ENCODE measurements at places on chromosomes 13 and 19.

DNA sequence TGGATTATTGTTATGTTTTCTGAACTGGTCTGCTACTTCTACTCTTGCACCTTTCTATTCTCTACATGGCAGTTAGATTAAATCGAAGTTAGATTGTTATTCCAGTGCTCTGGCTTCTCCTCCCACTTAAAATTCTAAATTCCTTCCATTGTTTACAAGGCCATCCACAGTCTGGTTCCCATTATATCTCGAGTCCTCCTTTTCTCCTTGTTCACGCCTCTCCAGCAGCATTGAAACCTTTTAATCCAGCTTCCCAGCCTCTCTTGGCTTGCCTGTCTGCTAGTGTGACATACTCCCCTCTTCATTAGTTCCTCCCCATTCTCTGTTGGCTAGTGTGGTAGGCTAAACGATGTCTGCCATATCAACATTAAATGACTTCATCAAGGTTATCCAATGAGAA is 54.5 kb downstream of the DNAJC15 start:
- no peak for DNase-seq

DNA sequence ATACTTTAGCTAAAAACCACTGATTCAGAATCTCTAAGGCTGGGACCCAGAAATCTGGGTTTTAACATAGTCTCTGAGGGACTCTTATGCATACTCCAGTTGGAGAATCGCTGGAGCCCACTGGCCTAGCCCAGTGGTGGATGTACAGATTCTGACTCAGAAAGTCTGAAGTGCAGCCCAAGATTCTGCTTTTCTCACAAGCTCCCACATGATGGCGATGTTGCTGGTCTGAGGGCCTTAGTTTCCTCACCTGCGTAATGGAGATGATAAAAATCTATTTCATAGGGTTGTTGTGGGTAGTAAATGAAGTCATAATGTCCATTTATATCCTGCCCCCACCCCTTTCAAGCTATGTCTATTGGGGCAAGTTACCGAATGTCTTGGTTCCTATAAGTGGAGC is 7.7 kb upstream of the CDADC1 start:
- DNase-seq, result no peak

DNA sequence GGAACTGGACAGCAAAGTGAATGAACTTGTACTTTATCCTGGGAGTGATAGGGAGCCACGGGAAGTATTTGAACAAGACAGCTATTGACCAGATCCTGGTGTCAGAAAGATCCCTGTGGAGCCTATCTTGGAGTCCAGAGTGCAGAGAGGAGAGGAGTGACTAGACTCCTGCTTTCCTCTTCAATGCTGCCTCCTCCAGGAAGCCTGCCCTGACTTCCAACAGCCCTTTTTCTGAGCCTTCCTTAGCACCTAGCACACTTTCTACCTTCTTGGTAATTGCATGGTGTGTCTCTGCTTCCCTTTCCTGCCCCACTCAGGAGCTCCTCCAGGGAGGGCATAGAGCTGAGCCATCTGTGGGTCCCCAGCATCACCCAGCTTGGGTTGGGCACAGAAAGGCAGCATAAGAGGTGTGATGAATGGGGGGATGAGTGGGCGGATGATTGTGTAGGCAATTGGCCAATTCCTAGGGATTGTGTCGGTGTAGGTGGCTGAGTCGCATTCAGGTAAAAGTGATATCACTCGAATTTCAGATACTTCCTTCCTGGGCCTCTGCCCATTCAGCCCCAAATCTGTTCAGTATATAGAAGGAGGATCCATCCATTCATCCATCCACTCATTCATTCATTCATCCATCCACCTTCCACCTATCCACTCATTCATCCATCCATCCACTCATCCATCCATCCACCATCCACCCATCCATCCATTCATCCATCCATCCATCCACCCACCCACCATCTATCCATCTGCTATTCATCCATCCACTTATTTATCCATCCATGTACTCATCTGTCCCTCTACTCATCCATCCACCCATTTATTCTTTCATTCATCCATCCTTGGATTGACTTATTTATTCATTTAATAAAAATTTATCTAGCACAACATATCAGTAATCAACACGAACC is 26.9 kb downstream of the CYP4F22 start:
- no peak for DNase-seq

DNA sequence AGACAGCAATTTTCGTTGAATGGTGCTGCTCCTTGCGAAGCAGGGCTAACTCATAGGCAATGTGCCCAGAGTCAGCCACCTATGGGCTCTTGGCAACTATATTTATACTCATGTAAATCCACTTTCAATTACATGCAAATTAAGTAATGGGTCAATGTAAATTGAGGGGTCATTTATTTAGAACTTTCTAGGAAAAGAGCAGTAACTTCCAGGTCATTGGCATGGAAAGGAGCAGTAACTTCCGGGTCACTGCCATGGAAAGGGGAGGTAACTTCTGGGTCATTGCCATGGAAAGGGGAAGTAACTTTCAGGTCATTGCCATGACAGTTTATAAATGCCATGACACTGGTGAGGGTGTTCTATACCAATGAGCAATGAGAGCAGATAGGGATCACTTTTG is 11.6 kb downstream of the KLK4 start:
- no peak for DNase-seq

DNA sequence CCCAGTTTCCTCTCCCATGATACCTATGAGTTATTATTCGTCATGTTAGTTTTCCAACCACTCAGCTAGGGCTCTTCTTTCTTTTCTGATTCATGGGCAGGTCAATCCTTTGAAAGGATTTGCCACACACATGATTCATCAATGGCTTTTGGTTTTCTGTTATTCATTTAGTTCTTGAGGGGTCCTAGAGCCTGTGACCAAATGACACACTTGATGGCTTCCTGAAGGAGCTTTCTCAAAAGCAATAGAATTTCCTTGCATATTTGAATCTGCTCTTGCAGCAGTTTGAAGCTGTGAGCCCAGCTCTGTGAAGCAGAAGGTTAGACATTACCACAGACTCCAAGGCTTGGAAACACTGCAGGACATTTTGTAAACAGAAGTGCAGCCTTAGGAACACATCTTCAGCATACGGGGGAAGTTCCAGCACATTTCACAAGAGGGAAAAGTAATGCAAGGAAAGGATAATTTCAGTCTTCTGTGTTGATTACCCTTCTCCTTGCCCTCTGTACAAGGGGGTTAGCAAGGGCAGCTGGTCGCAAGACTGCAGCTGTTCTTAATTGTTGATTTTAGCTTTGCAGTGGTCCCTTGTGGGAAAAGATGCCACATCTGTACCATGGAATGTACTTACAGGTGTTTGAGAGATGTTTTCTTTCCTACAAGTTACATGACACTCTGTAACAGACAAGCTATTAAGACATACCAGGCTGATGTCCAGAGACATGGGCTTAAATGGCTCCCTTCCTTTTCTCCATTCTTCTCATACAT is 338.6 kb downstream of the KCNRG start:
- no peak for DNase-seq

GRCh38 chr13:98390086-98390715 is 186.7 kb downstream of the STK24 start:
- DNase-seq, result no peak

DNA sequence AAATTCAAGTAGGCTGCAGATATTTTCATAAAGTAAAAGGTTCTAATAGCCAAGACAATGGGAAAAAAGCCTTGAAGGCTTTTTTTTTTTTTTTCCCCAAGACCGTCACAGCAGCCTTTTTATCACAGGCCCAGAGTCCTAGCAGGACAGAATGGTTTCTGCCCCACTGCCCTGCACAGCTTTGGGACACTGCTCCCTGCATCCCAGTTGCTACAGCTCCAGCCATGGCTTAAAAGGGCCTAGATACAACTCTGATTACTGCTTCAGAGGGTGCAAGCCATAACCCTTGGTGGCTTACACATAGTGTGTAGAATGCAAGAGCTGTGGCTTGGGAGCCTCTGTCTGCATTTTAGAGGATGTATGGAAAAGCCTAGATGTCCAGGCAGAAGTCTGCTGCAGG is 1362.8 kb downstream of the SLITRK5 start:
- no peak for DNase-seq

DNA sequence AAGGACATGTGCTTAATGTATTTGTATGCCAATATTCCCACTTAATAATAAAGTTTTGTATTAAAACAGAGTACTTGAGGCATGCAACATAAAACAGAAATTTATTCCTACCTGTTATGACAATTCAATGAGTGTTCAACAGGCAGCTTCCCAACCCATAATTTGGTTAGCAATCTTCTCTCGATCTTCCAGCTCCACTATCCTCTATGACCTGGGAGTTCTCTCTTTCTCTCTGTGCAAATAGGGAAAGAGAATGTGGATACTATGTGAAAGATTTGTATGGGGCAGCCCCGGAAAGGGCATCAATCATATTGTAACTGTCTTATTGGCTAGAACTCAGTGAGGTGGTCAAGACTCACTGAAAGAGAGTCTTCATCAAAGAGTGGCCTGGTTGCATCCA is 644.9 kb upstream of the PCDH20 start:
- DNase-seq, result no peak

- DNase-seq, result no peak
Measured at GRCh38 chr19:43674183-43674582, 4.2 kb upstream of the PLAUR start.

GRCh38 chr19:34503531-34504272 is 22.1 kb downstream of the WTIP start:
- no peak for DNase-seq

- no peak for DNase-seq
Measured at GRCh38 chr19:53076984-53077383, 26.2 kb downstream of the ZNF160 start.

DNA sequence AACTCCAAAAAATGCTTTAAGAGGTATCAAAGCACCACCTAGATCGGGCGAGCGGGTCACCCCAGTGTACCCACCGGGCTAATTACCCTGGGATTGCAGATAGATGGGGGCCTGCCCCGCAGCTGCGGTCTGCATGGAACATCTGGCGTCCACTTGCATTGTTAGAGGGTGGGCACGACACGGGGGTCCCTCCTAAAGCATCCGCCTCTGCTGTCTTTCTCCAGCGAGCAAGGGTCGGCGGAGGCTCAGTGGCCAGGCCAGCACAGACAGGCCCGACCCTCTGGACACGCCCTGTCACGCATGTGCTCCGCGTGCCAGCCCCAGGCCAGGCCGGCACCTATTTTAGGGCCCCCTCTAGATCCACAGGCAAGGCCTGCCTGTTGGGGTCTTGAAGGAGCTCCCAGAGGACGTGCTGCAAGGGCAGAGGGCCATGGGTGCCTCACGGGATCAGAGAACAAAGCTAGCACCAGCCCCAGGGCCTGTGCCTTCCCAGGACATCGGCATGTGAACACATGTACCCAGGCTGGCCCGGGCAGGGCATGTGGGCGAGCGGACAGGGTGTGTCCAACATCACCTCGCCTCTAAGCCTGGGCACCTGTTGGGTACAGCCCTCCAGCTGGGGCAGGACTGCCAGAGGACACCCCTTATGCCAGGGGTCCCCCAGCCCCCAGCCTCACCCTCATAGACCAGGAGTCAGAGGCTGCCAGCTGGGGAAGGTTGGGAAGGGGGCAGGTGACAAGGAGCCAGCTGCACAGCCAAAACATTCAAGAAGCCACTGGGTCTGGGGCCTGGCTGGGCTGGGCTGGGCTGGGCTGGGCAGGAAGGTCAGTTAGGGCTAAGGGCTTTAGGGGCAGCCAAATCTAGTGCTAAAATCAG is 35.6 kb upstream of the NANOS3 start:
- DNase-seq, result no peak

DNA sequence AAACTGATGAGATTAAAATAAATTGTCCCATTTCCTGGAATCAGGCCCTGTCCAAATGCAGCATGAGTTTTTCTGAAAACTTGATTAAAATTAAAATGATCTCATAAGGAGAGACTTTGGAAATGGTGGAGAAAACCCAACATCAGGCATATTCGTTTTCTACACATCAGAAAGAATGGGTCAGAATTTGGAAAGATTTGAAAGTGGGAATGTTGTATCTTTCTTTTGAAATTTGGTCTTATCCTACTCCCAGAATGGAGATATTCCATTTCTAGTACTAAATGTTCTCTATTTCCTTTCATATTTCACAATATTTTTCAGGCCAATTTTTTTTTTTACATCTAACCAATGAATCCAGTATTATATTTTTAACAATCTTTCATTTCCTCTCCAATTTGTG is 223.9 kb upstream of the RXFP2 start:
- DNase-seq, result no peak

GRCh38 chr13:106530171-106530851 is 5.2 kb downstream of the EFNB2 start:
- DNase-seq, result no peak

DNA sequence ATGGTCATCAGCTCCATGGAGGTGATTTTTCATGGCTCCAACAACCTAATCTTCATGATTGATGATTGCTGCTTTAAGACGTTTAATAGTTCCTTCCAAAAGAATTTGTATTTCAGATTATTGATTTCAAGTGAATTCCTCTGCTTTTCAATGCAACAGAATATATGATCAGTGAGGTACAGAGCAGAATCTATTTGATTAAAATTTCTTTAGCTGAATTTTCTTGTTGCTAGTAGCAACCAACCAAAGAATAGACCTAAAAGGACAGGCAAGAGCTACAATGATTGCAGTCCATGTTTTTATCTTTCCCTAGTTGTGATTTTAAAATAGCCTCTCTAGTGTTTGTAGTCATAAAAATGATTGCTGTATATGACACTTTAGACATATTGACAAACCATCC is 76.8 kb upstream of the SCEL start:
- DNase-seq, result no peak

GRCh38 chr13:81381560-81381959 is 1040.6 kb upstream of the SPRY2 start:
- DNase-seq, result no peak

DNA sequence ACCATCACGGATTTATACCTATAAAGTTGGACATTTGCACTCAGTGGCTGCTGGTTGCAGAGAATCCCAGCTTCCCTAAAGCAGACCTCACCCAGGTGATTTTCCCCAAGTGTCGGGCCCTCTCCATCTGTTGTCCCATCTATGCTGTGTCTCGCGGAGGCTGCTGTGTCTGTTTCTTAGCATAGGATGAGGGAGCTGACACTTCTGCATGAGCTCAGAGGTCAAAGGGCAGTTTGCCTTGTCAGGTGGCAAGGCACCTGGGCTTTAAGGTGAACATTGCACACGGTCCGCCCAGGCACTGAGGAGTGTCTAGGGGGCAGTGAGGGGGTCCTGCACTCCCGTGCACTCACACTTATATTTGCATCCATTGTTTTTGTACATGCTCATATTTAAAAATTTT is 151.6 kb downstream of the ZIC5 start:
- no peak for DNase-seq

- no peak for DNase-seq
Measured at GRCh38 chr19:46413262-46414031, at the start of gene CCDC8. CCDC8 (minus strand) TSS chr19:46413564; CDS start chr19:46412810, 754 bp downstream.

DNA sequence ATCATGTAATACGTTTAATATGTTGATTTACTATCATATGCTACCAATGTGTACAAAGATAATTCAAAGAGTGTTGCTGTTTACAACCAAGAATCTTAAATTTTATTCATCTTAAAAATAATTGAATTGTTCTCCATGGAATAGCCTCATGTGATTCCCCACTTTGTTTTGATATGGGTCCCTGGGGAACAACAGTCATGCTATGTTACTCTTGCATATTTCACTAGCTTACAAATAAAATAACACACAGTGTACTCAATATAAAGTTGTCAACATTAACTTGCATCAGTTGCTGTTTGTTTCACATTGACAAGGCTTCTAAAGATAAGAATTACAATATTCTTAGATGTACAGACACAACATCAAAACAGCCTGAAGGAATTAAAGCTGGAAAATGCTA is 2.3 kb downstream of the ENOX1 start:
- no peak for DNase-seq

All from NCI-H1694 treated with DMSO at 0.1 percent for 48 hours (cell line).